ENCODE measurements at places on chromosomes 3 and 15.

DNA sequence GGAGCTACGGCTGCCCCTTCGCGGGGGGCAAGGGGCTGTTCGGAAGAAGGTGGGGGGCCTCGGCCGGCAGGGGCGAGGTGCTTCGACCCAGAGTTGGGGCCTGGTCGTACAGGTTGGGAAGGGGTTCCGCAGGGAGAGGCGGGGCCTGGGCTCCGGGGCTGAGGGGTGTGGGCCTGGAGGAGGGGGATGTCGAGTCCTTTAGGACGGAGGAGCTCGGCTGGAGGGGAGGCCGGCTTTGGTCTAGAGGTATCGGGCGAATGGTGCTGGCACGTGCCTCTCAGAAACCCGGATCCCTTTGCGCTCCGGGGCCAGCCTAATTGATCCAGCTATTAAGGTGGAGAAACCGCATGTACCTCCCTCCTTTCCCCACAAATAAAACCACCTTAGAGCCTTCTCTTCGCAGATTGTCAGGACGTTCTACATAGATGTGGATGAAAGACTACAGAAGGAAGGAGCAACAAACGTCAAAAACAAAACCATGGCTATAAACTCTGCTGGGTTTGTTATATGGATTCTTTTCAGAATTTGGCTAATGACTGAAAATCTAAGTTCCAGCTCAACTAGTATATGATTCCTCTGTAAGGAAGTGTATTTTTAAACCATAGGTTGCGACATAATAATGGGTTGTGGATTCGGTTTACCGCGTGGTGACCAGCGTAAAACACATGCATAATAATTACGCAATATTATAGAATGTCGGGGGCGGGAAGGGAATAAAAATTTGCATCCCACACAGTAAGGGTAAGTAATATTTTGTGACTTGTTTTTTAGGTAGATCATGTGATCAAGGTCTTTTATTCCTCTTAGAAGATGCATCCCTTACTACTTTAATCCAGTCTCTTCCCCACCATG is 644 bp upstream of the NGLY1 start:
- peak; percentile 71 for DNase-seq

DNA sequence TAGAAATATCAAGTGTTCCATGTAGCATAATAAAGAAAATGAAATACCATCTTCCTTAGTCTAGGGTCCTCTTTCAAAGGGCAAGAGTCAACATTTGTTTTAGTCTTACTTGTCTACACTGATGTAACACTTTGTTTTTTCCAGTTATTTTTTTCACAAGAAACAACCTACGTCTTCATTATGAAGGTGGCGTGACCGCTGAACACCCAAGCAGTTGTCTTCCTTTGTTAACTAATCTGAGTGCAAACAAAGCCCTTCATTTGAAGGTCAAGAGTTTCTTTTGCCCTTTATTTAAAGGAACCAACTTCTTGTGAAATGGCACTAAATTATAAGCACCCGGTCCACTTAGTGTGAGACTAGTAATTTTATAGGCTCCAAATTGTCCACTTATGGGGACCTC is 73.2 kb downstream of the CD47 start:
- no peak for DNase-seq

GRCh38 chr15:66025972-66026371 is 156.7 kb downstream of the RAB11A start:
- no peak for DNase-seq

DNA sequence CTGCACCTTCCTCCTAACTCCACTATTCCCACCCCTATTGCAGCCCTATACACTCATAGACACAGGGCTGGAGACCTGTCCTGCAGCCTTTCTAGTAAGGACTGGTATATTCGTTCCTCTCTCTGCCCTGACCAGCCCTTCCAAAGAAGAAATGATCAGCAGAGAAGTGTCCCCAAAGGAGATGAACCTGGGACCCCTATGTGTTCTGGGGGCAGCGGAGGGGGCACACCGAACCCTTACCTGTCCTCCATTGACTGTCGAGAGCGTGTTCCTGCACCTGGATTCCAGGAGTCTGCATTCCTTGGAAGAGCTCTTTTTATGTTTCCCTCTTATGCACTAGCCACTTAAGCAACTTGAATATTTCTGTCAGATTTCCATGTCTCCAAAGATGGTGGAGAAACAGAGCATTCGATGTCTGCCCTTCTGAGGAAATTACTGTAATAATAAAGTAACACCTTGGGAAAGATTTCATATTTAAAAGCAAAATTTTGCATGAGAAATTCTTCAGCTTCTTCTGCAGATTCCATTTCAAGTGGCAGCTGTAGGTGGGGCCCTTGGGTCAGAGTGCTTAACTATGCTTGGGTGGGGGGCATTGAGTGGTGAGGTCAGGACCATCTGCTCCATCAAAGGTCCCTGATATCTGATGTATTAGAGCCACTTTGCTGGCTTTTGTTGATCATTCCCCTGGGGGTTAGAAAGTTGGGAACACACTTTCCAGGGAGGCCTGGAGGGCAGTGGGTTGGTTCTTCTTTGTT is 6.3 kb downstream of the EPHB1 start:
- DNase-seq: no peak

DNA sequence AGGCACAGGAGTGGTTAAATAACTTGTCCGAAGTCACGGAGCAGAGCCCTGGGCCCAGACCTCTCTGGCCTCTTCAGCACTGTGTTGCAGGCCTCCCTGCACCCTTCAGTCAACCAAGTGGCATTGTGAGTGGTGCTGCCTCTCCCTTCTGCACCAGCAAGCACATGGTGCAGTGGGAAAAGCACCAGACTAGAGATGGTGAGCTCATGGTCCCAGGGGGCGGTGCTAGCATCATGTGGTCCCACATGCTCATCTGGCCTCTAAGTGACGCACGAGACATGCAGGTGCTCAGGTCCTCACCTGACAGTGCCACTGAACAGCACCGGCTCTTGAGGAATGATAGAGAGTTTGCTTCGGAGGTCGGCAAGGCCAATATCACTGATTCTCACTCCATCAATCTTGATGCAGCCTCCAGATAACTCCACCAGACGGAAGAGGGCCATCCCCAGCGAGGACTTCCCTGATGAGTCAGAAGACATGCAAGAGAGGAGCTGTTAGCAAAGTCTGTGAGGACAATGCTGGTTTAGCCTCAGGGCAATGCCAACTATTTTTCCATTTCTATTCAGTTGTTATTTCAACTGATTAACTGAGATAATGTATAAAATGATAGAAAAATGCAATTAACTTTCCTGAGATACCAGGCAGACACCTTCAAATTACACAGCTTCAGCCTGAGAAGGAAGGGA is 53.1 kb upstream of the PARL start:
- DNase-seq: no peak

- peak; percentile 56 for DNase-seq
Measured at GRCh38 chr3:133896002-133896761, 500 bp upstream of the RAB6B start.

- no peak for DNase-seq
Measured at GRCh38 chr3:148607491-148607890, 90.2 kb upstream of the AGTR1 start.

DNA sequence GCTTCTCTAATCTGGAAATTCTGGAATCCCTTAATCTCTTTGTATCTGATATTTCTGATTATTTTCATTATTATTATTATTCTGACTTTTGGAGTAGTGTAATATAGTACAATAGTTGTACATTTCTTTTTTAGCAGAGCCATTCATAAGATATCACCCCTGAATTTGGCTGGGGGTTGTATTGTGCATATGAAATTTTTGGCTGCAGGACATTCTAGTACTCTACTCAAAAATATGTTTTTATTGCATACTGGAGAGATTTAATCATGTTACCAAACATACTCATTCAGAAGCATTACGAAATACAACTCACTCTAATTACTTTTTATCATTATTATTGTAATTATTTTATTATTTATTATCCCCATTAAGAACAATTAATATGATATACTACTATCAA is 589.7 kb upstream of the KCNMB2 start:
- no peak for DNase-seq

DNA sequence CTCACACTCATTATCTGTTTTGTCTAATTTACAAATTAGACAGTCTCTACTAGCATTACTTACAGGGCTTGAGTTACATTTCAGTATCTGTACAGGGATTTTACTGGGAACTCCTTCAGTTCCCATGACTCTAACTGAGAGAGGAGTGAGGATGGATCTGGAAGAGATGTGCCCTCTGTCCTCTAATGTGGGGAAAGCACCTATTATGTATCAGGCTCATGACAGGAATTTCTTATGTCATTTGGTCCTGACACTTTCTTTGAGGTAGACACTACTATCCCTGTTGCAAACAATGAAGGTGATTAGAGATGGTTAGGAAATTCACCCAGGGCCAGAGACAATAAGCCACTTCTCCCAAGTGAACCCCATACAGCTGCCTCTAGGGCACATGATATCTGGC is 10.9 kb upstream of the NCKIPSD start:
- no peak for DNase-seq

Data from astrocyte of the hippocampus (primary cell).